Vagina (tissue), 2 donors: ENCODE measurements at places on chromosomes 16 and 17.

- DNase-seq, result no peak
Measured at GRCh38 chr16:29011112-29011511, 26.3 kb downstream of the LAT start.

DNA sequence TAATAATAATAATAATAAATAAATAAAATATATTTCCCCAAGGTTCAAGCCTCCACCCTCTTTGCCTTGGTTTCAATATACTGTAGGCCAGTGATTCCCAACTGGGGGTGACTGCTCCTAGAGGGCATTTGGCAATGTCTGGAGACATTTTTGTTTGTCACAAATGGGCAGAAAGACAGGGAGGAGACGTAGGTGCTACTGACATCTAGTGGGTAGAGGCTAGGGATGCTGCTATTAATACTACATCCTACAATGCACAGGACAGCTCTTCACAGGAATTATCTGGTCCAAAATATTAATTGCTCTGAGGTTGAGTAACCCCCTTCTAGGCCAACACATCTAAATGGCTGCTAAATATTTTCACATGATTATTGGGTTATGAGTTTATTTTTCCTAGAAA lies 12.8 kb upstream of the PRR14 start:
- DNase-seq, result no peak

GRCh38 chr17:39752241-39752881 lies 14.6 kb downstream of the GRB7 start:
- DNase-seq, result no peak

DNA sequence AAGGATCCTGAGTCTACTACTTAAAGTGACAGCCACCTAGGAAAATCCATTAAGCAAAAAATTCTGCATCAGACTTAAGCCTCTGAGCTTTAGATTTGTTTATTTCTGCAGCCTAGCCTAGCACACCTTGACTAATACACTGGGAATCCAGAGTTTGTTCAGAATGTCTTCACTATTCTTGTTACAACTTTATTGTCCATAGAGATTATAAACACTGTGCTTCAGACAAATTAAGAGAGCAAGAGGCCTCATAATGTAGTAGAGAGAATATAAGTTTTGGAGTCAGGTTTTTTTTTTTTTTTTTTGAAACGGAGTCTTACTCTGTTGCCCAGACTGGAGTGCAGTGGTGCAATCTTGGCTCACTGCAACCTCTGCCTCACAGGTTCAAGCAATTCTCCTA lies 8.9 kb upstream of the THUMPD1 start:
- DNase-seq, result no peak

GRCh38 chr16:76676356-76676755 lies 399.2 kb downstream of the CNTNAP4 start:
- DNase-seq, result no peak

GRCh38 chr16:66713076-66713475 lies 16.5 kb upstream of the CMTM4 start:
- DNase-seq, result no peak

DNA sequence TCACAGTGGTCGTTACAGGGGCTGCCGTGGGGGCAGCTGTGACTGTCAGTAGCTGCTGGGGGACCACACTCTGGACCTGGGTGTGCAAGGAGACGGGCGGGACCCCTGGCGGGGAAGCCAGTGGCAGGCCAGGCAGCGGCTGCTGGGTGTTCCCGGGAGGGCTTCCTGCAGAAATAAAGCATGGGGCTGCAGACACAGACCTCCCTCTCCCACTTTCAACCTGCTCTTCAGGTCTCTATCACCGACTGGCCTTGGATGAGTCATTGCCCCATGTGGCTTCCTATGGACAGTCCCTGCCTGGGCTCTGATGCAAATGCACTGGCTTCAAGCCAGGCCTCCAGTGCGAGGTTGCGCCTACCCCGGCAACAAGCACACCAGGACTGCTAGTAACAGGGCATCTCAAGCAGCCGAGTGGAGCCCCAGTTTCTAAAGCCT lies 17.2 kb downstream of the SREBF1 start:
- no peak for DNase-seq

DNA sequence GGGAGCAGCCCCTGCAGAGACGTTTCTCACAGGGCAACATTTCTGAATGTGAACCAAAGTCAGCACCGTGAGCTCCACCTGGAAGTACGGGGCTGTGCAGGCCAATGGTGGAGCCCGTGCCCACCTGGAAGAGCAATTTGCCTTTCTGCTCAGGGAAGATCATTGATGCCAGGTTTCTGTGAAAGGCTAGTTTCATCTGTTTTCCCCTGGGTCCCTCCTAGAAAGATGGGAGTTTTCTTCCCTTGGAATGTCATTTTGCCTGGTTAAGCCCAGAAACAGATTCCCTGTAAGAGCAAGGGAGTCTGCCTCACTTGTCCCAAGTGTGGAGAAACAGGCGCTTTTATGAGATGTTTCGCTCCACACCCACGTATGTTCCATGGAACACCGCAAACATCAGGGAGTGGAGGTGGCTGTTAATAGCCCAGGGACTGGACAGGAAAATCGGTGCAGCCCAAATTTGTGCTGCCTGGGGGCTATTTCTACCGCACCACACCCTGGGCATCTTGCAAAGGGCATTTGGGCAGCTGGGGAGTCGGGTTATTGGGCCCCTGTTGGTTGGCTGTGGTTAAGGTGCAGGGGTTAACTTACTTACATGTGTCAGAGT lies 2.6 kb downstream of the SLC6A4 start:
- DNase-seq, result no peak

- no peak for DNase-seq
Measured at GRCh38 chr16:52492789-52493357, 54.1 kb downstream of the TOX3 start.

GRCh38 chr17:1573932-1574696 lies 11.5 kb upstream of the PITPNA start:
- DNase-seq, result no peak

GRCh38 chr17:80125656-80126448 lies 21.1 kb downstream of the EIF4A3 start:
- DNase-seq, result no peak

DNA sequence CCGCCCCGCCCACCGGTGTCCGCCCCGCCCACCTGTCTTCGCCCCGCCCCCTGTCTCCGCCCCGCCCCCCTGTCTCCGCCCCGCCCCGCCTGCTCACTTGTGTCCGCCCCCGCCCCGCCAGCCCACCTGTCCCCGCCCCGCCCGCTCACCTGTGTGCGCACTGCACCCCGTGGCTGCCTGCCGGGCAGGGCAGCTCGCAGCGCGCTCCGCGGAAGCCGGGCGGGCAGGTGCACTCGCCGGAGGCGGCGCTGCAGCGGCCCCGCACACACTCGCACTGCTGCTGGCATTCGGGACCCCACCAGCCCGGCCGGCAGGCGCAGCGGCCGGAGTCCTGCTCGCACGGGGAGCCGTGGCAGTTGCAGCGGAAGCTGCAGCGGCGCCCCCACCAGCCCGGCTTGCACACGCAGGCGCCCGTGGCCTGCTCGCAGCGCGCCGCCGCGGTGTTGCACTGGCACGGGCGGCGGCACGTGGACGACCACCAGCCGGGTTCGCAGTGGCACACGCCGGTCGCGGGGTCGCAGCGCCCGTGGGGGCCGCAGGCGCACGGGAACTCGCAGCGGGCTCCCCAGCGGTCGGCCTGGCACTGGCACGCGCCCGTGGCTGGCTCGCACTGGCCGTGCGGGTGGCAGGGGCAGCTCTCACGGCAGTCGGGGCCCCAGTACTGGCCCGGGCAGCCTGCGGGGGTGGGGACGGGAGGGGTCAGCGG lies 2.1 kb downstream of the SCARF1 start:
- DNase-seq, result no peak

DNA sequence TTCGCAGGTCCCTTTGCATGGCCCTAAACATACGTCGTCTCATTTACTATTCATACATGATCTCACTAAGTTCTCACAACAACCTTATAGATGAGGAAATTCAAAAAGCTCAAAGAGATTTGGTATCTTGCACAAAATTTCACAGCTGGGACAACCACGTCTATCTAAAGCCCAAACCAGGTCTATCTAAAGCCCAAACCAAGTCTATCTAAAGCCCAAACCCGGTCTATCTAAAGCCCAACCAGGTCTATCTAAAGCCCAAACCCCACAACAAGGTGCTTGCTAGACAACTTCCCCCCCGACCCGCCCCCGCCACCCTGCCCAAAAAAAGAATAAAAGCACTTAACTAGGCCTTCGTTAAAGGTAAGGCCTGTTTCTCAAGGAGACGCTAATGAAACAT lies 174.9 kb downstream of the VPS53 start:
- DNase-seq, result no peak

DNA sequence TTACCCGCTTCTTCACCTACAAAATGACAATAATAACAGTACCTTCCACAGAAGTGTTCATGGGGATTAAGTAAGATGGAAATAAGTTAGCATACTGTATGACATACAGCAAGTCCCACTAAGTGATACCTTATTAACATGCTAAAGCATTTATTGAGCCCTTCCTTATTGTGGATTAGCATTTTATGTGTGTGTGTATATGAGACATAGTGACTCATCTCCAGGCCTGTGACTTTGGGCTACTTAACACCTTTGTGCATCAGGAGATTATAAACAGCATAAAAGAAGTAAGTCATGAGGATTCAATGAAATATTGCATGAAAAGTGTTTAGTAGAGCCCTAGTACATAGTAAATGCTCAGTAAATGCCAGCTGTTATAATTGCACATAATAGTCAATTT lies 52.9 kb downstream of the CA10 start:
- no peak for DNase-seq

DNA sequence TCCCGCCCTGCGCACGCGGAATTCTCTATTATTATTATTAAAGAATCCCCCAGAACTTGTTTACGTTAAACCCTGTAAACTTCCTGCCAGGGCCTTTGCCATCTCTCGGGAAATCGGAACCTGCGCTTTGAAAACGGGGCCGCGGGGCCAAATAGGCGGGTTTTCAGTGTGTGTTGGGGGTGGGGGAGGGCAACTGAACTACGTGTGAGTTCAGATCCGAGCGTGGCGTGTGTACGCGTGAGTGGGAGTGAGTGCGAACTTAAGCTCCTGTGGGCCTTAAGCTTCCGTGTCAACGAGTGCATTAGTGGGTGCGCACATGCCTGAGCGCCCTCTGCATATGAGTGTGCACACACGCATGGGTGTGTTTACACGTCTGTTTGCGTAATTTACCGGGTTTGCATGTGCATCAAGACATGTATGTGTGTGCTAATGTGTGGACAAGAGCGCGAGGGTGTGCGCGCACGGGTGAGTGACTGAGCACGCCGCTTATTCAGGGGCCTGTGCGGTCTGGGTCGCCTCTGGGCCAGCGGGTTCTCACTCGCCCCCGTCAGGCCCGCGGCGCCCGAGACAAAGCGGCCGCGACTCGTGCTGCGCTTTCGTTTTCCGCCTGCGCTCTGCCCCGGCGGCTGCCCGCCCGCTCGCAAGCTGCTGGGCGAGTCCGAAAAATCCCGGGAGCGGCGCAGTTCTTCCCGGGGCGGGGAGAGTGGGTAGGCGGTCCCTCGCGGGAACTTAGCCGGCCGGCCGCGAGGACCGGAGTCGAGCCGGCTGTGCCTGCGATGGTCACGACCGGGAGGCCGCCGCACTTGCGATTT lies 1.2 kb upstream of the FOXF1 start:
- no peak for DNase-seq

DNA sequence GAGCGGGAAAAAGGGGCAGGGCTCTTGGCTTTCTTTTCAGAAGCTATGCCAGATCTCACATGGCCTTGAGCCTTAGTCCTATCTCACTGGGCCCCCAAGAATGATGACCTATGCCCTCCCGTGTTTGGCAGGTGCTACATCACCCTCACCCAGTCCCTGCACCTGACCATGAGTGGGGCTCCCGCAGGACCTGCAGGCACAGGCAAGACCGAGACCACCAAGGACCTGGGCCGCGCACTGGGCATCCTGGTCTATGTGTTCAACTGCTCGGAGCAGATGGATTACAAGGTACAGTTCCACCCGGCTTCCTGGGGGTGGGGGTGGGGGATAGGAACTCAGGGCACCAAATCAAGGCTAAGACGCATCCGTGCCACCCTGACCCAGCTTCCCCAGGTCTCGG lies 120.9 kb downstream of the DNAH9 start:
- no peak for DNase-seq

GRCh38 chr16:31335431-31335830 lies 19.5 kb upstream of the ITGAX start:
- DNase-seq, result no peak

GRCh38 chr17:17235212-17236174 lies 1.5 kb downstream of the FLCN start:
- no peak for DNase-seq

GRCh38 chr16:4690946-4691665 lies 2.3 kb upstream of the NUDT16L1 start:
- no peak for DNase-seq

- DNase-seq, result no peak
Measured at GRCh38 chr16:2163211-2163881, 7.8 kb downstream of the TRAF7 start.

DNA sequence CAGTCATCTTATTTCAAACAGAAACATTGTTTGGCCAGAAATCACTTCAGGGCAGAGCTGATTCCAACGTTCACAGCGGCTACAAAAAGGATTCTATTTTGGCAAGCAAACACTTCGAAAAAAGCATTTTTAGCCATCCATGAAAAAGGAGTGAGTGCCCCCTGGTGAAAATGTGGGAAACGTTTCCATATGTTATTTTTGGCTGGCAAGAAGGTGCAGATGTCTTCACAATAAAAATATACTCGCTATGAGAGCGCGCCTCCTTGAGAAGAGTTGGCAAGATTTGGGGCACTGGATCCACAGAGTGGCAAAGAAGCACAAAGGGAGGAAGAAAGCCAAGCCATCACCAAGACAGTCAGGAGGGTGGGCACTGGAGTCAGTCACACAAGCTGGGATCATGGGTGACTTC lies 191.1 kb downstream of the CHD9NB start:
- no peak for DNase-seq

- DNase-seq, result no peak
Measured at GRCh38 chr17:59008737-59009136, 97.9 kb downstream of the TRIM37 start.

DNA sequence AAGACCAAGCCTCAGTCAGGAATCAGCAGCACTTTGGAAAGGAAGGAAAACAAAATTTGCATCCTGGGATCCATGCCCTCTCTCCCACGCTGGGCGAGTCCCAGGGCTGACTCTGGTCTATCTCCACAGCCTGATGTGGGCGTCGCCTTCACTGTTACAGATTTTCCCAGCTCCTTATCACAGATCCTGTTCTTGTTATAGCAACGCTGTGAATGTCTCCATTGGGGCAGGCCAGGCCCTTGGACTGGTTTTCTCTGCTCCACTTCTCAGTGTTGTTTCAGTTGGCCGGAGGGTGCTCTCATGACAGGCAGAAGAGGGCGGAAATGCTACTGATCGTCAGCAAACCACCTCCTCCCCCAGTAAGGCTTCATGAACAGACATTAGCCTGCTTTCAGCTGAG lies 127.9 kb upstream of the CDH11 start:
- DNase-seq, result no peak

DNA sequence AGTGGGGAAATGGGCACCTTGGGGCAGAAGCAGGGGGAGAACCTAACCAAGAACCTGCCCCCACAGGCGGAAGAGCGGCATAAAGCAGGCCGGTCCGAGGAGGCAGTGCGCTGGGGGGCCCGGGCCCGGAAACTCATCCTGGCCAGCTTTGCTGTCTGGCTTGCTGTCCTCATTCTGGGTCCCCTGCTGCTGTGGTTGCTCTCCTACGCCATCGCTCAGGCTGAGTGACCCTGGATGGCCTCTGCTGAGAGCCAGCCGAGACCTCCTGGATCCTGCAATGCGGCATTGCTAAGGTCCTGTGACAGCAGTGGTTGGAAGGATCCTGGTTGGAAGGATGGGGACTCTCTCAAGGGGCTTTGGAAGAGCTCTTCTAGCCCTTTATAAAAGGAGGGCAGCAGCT lies 4.5 kb upstream of the PHKG2 start:
- no peak for DNase-seq

GRCh38 chr16:53913099-53913870 lies 209.3 kb downstream of the FTO start:
- DNase-seq, result no peak

GRCh38 chr17:81927152-81927652 lies 333 bp downstream of the MAFG start:
- DNase-seq, result no peak
